Right lobe of liver (tissue), 6 donors: ENCODE measurements at places on chromosomes 4 and X.

GRCh38 chr4:52574036-52574435 lies 85.1 kb downstream of the USP46 start:
- DNase-seq: no peak

DNA sequence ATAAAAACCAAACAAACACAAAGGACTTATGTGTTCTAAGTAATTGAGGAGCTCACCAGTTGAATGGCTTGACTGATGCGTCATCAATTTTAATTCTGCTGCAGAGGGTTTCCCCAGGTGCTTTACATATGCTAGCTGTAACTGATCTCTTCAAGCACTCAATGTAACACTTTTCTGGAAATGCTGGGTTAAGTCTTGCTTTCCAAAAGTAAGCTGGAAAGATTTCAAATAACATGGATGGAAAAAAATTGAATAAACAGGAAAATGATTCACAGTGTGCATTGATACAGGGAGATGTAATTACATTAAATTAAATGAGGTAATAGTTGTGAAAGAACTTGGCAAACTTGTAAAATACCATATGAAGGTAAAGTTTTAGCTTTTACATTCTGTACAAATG lies 186.7 kb upstream of the WDFY3 start:
- DNase-seq: no peak

DNA sequence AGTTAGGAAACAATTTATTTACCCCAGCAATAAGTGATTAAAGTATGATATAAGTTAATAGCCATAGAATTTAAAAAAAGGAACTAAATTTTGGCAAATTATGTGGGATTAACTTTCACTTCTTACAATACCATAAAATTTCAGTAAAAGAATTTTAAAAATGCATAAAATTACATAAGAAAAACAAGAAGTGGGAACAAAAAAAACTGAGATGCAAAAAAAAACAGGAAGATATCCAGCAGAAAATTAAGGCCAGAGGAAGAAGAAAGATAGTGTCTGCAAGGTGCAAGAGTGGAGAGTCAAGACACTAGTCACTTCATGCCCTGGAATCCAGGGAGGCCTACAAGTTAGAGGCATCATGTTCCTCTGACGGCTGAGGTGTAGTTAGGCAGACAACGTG lies 184.2 kb downstream of the GASK1B start:
- no peak for DNase-seq

DNA sequence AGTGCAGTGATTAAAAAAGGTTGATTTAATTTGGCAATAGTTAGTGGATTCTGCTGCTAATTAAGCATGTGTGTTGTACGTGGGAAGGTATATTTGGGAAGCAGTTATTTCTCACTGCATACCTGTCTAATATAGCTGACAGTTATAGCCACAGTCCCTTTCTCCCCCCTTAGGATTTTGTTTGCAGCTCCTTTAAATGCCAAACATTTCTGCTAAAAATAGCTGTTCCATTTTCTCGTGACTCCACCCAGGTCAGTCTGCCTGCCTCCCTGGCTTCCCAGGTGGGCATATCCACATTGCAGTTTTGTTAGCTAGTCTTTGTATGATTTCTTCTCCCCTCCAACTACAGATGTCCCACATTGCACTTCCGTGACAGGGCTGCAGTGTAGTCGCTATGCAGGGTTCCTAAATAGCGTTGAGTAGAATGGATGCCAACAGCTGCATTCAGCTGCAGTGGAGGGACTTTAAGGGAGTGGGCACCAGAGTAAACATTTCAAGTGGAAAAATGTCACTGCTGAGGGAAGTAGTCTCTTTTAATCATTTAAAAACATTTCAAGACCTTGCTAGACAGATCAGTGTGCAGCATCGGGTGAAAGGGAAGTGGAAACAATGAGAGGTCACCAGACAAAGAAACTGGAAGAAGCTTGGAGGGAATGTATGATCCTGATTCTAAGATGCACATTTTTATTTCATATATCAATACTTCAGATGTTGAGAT lies 326.3 kb downstream of the RAPGEF2 start:
- DNase-seq: no peak

- DNase-seq: no peak
Measured at GRCh38 chr4:141933978-141934377, 297.6 kb downstream of the IL15 start.

DNA sequence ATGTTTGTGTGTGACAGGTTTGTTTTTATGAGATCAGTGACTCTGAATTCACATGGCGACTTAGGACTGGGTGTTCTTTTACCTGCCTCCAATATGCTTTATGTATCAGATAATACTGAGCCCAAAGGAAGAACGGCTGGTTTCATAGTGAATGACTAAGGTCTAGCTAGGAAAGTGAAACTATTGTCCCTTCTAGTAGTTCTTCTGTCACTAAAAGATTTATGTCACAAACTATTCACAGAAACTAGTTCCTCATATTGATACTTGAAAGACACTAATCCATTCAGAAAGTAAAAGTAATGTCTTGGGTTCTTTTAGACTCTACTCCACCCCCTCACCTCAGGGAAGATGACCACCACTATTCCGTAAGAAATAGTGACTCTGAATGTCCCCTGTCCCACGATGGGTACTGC lies 81.7 kb downstream of the EGF start:
- no peak for DNase-seq

DNA sequence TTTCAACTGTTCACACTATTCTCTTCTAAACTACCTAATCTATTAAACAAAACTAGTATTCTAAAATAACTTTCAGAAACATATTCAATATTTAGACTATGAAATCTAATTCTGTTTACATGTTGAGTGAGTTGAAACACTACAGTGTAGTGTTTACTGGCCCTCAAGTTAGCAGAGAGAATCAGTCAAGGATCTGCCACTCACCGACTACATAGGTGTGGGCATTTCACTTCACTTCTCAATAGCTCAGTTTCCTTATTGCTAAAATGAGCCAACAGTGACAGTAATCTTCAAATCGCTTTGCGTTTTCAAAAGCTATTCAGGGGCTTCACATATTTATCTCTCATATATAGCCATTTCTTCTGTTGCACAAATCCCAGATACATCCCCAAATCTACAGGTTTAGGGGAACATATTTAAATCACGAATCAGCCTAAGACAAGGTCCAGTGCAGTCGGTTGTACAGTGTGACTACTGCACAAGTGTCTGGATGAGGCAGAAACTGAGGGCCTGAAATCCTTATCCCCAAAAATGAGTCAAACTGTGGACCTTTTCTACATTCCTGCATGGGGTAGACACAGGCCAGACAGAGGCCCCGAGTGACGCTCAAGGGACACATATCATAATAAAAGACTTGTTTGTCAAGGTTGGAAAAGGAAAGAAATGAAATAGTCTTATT lies 129.8 kb downstream of the PPP3CA start:
- DNase-seq: no peak

- peak; percentile 68 for DNase-seq
Measured at GRCh38 chr4:77631276-77631675, 25.7 kb downstream of the CXCL13 start.

DNA sequence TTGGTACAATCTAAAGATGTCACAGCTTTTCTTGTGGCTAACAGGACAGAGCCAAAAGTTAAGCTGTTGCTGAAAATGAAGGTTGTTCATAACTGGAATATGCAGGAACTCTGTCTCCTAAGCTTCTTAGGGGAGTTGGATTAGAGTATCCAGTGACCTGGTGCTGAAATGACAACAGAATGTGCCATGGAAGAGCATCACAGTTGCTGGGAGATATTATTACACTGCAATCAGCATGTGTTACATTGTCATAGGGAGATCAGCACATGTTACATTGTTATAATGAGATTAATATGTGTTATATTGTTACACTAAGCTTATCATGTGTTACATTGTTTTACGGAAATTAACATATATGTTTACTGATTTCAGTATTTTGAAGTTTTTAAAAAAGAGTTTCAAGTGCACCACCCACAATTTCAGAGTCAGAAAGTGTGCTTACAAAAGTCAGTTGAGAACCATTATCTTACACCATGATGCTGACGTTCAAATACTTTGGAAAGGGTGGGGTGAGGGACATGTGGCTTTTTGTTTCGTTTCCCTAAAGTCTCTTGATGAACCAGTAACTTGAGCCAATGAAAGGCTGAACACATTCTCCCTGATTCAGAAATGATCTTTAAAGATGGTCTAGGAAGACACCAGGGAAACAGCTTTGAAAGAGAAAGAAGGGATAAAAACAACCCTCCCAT lies 113.4 kb downstream of the DRD5 start:
- DNase-seq: no peak

DNA sequence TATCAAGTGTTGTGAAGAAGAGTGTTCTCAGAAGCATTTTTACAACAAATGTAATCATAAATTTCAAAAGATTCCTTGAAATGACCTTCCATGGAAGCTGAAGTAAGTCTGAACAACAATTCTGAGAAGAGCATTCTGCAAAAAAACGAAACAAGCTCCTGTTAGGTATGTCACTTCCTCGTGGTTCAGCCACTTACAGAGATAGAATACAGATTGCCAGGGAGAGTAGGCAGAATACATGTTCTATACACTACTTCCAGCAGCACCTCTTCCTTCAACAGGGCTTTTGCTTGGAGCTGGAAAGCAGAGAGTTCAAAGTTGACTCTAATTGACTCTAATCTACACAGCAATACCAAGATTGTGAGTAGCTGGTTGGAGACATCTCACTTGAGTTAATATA lies 274.5 kb downstream of the ADGRA3 start:
- no peak for DNase-seq

- DNase-seq: no peak
Measured at GRCh38 chr4:174358829-174359228, 75.1 kb downstream of the CEP44 start.

- no peak for DNase-seq
Measured at GRCh38 chrX:44143061-44143602, 169.9 kb upstream of the NDP start.

- DNase-seq: no peak
Measured at GRCh38 chrX:118519411-118520215, 24.0 kb downstream of the DOCK11 start.

DNA sequence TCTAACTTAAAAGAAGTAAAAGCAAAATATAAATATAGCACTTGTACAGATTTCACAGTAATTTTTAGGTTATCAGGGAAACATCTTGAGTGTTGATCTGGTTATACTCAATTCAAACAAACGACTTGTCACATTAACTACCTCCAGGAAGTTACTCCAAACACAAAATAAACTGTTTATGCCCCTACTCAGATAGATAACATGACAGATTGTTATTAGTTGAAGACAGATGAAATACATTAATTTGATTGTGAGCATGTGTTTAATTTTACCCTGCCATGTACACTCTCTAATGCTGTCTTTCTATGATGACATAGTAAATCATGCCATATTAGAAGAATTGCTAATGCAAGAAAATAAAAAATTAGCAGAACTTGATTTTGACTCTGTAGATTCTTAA lies 88.0 kb downstream of the RAB28 start:
- no peak for DNase-seq

DNA sequence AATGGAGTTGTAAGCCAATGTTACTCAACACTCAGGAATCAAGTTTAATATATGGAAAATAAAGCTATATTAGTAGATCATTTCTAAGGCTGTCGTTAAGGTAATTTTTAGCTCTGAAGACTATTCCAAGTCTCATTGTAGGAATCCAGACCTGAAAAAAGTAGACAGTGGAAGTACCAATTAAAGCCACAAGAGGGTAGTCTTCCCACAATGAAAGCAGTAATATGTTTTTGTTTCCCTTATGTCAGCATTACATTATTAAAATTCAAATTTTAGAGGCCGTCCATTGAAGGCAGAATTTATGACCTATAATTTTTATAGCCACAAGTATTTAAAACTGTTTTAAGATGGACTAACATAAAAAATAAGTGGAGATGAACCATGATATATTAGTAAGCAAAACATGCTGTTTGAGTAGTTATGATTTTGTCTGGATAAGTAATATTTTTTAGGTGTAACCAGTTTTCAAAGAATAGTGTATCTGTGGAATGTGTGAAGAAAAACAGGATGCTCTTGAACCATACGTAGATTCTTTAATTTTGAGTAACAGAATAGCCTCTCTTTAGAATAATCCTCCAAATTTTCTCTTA lies 372.6 kb upstream of the TECRL start:
- no peak for DNase-seq

- no peak for DNase-seq
Measured at GRCh38 chrX:39652336-39652735, 445.4 kb downstream of the BCOR start.

DNA sequence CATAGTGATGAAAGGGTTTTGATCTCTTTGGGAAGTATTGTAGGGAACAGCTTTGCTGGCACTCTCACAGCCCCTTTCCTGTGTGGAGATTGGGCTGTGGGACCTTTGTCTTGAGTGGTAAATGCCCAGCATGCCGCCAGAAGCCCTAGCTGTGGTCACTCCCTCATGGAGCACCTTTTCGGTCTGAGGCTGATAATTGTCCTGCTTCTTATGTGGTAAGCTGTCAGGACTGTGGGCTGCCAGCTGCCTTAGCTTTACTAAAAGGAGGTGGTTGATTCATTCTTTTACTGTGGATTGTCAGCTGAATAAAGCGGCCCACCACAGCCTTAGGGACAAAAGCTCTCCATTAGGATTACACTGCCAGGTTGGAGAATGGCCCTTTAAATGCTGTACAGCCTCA lies 7.1 kb downstream of the PASD1 start:
- DNase-seq: no peak

GRCh38 chr4:123361195-123361861 lies 35.3 kb upstream of the SPRY1 start:
- no peak for DNase-seq

GRCh38 chr4:1239950-1240307 lies 9.0 kb downstream of the CTBP1 start:
- DNase-seq: peak; percentile 33

- DNase-seq: no peak
Measured at GRCh38 chr4:110869114-110869513, 246.2 kb upstream of the PITX2 start.

GRCh38 chrX:154873329-154873728 lies 12.8 kb upstream of the F8A1 start:
- DNase-seq: no peak

- DNase-seq: no peak
Measured at GRCh38 chrX:150694738-150695410, 1.7 kb downstream of the MTMR1 start.

DNA sequence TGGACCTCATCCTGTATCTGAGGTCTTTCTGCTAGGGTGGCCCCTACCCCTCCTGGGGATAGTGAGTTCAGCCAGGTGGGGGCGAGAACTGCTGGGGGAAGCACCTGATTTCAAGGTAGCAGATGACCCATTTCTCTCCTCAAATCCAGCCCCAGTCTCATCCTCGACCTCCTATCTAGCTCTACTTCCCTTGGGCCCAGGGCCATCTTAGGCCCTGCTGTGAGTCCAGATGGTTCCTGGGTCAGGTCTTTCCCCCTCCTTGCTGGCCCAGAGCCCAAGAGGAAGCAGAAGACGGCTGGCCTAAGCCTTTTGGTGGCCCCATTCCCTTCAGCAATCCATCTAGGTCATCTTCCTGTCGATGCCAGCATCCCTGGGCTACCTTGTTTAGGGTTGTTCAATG lies 3.3 kb downstream of the CDK16 start:
- no peak for DNase-seq
